ENCODE measurements at places on chromosomes 3 and 15. TPM values are rescaled to one million over a fixed set of nuclear protein-coding genes. Genes with fewer than 3 reads are reported as not detected.

TGM5 gene
- not detected for polyA plus RNA-seq

TEX55 gene
- not detected for polyA plus RNA-seq

CHRFAM7A gene
- not detected for polyA plus RNA-seq

KLHDC8B gene
- polyA plus RNA-seq = 16.3 TPM

CD80 gene
- polyA plus RNA-seq = not detected
